NCI-H2107 (cell line): ENCODE measurements at places on chromosomes 12 and 14.

DNA sequence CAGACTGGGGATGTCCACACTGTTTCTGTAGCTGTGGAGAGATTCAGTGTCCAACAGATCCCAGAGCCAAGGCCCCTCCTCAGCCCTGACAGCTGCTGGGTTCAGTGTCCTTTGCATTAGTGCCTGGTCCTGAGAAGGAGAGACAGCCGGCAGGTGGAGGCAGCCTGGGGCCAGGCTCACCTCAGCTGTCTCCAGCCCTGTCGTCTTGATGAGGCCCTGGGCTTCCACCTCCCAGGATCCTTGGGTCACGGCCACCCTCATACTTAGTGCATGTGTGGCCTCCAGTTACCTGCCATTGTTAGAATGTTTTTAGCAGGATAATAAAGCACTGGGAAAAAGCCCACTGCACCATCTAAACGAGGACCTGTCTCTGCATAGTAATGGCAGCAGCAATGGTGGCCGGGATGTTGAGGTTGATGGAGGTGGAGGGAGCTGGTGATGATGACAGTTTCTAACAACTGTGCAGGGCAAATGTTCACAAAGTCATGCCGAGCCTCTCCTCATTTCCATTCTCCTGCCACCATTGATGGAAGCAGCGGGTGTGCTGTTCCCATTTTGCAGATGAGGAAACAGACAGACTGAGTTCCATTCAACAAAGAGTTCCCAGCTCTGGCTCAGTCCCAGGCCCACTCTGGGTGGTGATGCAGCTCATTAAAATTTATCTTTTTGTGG, 17.7 kb downstream of the ASB2 start:
- no peak for DNase-seq

- peak; percentile 95 for DNase-seq
Measured at GRCh38 chr12:128969480-128970055, 116.3 kb downstream of the GLT1D1 start.

- no peak for DNase-seq
Measured at GRCh38 chr12:92077530-92077929, 68.1 kb downstream of the BTG1 start.

GRCh38 chr12:128803788-128804187, 20.0 kb downstream of the SLC15A4 start:
- no peak for DNase-seq

DNA sequence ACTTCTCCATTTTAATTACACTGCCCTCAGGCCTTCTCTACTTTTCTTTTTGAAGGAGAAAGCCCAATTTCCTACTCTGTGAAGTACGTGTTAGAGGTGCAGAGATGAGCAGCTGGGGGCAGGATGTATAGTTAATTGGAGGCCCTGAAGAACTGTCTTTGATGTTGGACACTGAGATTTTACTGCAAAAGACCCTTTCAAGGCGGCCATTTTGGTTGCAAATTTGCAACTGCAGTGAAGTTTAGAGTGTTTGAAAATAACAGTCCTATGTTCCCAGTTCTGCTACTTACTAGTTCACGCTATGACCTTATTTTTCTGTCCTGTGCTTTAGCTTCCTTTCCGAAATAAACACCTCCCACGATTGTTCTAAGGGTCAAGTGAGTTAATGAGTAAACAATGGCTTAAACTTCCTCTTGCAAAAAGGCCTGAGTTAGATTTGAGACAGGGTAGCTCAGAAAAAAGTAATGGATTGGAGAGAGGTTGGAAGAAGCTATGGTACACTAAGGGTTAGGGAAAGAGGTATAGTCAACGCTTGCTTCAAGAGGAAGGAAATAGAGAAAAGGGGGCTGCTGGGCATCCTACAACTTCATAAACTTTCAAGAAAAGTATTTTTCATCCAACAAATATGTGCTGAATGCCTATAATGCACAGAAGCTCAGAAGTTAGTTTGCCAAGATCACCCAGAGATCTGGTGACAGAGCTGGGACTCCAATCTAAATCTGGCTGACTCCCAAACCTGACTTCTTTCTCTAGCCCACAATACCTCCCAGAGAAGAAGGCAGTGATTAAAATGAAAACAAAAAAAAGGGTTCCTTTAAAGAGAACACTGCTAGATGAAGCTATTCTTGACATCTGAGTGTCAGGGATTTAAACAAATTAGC, 26.4 kb upstream of the DICER1 start:
- no peak for DNase-seq

GRCh38 chr14:74179856-74180255, 59.4 kb upstream of the VSX2 start:
- peak; percentile 10 for DNase-seq

DNA sequence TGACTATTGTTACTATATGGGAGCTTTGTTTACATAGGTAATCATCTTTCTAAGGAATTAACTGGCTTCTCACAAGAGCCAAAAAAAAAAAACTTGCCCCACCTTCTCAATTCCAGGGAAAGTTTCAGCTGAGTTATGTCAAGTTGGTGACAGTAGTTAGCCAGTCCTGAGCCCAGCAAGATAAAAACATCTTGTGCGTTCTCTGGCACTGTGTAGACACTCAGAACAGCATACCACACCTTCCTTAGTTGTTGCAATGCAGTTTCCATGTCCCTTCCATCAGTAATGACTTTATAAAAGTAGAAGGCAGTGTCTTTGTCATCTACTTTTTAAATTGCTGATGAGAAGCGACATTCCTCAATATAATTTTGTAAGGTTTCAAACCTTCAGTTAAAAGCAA, 50.2 kb downstream of the PTPN21 start:
- no peak for DNase-seq

- no peak for DNase-seq
Measured at GRCh38 chr12:106093246-106093645, 45.5 kb downstream of the NUAK1 start.
